Brain microvascular endothelial cell (primary cell): ENCODE measurements at places on chromosomes 7 and 10.

GRCh38 chr10:17353568-17354300 is 100.7 kb downstream of the ST8SIA6 start:
- DNase-seq, result no peak

DNA sequence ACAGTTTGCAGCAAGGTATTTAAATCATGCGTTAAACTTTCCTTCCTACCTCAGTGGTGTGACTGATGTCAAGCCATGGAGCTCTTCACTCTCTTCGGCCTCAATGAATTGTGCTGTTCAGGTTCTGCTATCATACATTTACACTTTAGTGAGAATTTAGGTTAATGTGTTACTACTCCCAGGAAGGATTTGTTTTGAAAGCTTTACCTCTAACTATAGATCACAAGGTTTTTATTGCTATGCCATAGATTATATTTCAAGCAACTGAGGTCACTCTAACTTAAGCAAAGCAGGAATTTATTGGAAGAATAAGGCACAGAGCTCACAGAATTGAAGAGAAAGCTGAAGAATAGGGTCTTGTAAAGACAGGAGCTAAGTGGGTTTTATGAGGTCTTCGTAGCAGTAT is 11.0 kb upstream of the ADD3 start:
- no peak for DNase-seq

- no peak for DNase-seq
These were observed 184.5 kb downstream of the PHTF2 start for GRCh38 chr7:77982926-77983550.

DNA sequence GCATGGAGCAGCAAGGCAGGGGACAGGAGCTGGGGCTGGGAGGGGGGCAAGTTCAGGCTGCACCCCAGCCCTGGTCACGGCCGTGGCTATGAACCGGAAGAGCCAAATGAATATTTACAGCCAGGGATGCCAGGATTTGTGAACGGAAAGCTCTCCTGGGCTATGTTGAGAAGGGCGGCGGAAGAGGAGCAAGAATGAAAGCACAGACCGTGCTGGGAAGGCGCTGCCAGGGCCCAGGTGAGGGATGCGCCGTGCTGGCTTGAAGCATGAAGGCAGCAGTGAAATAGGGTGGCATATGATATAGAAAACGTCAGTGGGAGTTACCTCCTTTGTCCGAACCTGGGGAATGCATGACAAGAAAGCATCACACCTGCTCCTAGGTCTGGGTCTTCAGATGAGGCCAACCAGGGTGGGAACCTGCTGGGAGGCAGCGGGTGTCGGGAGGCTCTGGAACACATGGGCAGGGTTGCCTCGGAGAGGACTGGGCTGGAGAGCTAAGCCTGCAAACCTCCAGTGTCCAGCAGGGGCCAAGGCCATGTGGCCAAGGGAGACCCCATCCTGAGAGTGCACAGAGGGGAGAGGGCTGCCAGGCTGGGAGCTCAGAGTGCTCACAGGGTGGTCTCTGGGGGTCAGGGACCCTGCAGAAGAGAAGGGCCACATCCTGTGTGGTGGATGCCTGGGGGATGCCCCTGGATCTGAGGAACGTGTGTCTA is 120.6 kb upstream of the TCERG1L start:
- DNase-seq, result no peak

DNA sequence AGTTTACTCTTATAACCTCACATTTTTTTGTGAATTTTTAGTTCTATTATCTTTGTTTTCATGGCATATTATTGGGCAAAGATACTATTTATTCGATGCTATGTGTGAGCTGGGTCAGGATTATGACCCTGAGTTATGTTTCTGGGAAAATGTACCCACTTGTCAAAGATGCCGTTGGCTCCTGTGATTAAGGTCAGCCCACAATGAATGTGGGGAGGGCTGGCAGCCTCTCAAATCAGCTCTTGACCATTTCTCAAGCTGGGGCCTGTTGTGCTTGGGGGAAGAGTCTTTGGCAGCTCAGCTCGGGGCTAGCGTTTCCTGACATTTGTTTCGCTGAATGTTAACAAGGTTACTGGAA is 97.5 kb downstream of the TCF7L2 start:
- DNase-seq, result no peak

DNA sequence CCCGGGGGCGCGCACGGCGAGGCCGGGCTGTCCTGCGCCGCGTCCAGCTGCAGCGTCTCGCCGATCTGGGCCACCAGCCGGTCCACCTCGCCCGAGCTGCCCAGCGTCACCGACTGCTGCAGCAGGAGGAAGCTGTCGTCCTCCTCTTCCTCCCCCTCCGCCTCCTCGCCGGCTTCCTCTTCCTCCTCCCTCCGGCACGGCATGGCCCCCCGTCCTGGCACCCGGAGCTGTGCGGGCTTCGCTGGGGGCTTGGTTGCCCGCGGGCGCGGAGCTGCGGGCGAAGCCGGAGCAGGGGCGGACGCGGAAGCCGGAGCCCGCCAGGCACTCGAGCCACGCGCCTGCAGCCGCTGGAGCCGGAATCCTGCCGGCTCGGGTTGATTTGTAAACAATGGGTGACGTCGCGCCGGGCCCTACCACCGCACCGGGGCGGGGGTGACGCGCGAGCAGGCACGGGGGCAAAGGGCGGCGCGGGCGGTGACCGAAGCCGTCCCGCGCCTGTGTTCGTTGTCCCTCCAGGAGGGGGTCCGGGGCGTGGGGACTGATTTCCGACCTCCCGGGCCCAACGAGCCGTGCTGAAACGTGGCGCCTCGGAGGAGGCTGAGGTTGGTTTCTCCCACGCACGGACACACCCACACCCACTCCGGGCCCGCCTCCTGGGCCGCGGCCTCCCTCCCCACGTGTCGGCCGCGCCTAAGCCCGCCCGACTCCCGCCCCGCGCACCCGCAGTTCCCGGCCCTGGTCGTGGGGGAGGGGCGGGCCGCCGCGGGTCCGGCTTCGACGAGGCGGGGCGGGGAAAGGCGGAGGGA is at the start of gene FRAT2:
FRAT2 (minus strand) TSS at position 360 of the 806 bp plus-strand sequence; CDS start at position 203, 157 bp downstream.
- peak; percentile 79 for DNase-seq

- no peak for DNase-seq
These were observed 42.4 kb upstream of the HGF start for GRCh38 chr7:81811956-81812865.

GRCh38 chr7:158602905-158603772 is 15.5 kb upstream of the PTPRN2 start:
- DNase-seq, result peak; percentile 76
